ENCODE measurements at places on chromosomes 1 and 21. TPM values are rescaled to one million over a fixed set of nuclear protein-coding genes. Genes with fewer than 3 reads are reported as not detected.

SPRR1B gene
- not detected for total RNA-seq

- no peak for DNase-seq
Measured at GRCh38 chr1:25338986-25339385, 852 bp downstream of the TMEM50A start.

GRCh38 chr21:45113543-45113942 is 39.2 kb downstream of the ADARB1 start:
- DNase-seq: no peak

DNA sequence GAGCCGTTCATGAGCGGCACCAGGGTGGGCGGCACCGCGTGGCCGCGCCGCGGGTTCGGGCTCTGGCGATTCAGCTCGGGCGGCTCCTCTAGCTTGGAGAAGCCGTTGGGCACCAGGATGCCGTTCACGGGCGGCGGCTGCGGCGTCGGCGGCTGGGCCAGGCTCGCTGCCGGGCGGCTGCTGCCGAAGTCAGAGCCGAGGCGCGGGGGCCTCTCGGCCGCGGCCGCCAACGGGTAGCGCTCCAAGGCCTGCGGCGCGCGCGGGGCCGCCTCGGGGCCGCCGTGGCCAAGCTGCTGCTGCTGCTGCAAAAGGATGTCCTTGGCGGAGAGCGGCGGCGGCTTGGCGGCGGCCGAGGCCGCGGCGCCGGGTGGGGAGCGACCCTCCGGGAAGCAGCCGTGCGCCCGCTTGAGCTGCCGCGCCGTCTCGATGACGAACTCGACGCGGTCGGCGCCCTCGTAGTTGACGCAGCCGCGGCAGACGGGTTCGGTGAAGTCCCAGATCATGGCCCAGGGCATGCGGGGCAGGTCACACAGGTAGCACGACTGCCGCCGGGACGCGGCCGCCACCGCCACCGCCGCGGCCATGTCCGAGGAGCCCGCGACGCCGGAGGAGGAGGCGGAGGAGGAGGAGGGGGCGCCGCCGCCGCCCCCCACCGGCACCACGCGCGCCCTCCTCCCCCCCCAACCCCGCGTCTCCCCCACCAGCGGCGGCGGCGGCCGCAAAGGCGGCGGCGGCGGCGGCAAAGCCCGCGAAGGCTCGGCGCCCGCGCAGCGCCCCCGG is 877 bp downstream of the IRF2BP2 start:
- no peak for DNase-seq

- DNase-seq: no peak
Measured at GRCh38 chr1:16101623-16102022, 28.2 kb upstream of the FAM131C start.

GRCh38 chr1:203373991-203374390 is 23.1 kb upstream of the FMOD start:
- no peak for DNase-seq

DNA sequence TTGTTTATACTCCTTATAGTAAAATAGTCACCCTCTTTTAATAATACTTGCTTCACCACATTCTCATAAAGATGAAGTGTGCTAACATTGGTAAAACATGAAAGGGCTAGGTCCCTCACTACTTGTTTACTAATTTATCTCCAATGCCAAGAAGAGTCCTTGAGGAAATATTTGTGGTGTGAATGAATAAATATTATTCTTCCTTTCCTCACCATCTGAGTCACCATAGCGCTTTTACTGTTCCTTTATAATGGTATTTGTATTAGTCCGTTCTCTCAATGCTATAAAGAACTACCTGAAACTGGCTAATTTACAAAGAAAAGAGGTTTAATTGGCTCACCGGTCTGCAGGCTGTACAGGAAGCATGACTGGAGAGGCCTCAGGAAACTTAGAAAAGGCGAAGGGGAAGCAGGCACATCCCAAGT is 222.8 kb upstream of the ZRANB2 start:
- DNase-seq: no peak

AMIGO1 gene
- total RNA-seq: 0.68 TPM

DNA sequence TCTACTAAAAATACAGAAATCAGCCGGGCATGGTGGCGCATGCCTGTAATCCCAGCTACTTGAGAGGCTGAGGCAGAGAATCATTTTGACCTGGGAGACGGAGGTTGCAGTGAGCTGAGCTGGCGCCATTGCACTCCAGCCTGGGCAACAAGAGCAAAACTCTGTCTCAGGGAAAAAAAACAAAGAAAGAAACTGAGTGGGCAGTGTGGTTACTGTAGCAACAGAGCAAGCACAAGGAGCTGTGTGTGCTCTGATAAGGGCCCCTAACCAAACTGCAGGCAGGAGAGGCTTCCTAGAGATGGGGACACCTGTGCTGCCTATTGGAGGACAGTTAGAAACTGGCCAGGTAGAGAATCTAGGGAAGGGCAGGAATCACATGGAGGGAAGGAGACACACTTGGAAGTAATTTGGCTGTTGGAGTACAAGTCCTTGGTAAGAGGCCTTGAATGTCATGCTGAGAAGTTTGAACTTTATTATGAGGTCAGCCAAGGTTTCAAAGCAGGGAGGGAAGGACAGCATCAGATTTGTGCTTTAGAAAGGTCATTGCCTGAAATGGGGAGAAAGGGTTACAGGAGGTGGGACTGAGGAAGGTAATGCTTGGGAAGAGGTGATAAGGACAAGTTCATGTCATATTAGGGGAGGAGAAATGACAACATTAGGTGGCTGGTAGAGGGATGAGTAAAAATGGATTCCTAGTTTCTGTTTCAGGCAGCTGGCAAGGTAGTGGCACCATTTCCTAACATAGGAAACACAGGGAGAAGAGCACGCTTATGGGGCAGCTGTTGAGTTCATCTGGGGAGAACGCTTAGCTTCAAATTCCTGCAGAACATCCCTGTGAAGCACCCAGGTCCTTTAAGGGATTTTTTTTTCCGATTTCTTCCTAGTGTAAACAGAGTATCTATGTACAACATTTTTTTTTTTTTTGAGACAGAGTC is 69.2 kb upstream of the ARTN start:
- DNase-seq: no peak

DRAXIN gene
- total RNA-seq: 0.68 TPM

BCAR3 gene
- 46.9 TPM for total RNA-seq
